Sigmoid colon (tissue), 7 donors: ENCODE measurements at places on chromosomes 6 and 20. TPM values are rescaled to one million over a fixed set of nuclear protein-coding genes. Genes with fewer than 3 reads are reported as not detected.

DNA sequence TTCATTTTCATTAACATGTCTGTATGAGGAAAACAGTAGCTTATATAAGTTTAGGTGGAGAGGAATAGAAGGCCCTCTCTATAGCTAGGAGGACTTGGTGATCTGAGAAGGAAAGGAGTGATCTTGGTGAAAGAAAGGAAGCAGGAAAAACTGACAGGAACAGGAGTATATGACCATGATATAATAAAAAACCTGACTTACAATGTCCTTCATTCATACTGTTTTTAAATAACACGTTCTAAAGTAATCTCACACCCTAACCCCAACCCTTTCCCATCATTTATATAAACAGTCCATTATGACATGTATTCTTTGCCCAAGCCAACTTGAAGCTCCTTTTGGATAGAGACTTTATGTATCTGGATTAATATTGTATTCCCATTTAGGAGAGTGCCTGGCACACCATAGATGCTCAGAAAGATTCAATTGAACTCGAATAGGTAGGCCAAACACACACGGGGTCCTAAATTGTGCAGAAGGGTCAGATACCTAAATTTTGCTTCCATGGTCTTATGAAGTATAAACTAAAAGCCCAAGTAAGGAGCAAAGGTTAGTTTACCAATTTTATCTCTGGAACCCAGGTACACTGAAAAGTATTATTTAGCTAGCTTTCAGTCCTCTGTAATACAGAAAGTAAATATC is 75.9 kb downstream of the OR2B2 start:
- DNase-seq, result no peak

DNA sequence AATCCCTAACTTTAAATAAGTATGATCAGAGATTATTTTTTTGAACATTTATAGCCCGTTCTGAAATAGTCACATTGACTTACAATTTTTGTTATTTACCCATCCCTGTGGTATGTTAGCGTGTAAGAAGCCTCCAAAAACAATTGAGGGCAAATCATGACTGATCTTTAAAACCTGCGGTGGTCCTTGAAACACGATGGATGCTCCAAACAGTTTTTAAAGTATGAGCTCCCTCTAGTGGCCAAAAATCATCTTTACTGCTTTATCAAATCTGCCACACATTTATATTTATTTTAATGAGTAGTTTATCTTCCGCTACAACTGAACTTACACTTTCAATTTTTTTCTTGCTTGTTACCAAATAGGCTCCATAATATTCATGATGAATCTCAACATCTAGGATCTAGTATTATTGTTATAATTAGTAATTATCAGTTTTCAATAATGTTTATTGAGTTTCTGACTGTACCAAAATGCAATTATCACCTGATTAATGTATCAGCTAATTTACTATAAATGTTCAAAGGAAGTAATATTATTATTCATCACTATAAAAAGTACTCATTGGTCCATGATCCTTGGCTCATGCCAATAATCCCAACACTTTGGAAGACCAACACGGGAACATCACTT is 52.2 kb downstream of the MARCKS start:
- DNase-seq, result no peak

GRCh38 chr20:20793591-20793990 is 81.1 kb upstream of the RALGAPA2 start:
- DNase-seq, result no peak

- DNase-seq, result peak; percentile 25
These were observed 70.0 kb upstream of the TOP1 start for GRCh38 chr20:40958598-40958997.

GRCh38 chr20:53186635-53187034 is 214.5 kb downstream of the TSHZ2 start:
- no peak for DNase-seq

DNA sequence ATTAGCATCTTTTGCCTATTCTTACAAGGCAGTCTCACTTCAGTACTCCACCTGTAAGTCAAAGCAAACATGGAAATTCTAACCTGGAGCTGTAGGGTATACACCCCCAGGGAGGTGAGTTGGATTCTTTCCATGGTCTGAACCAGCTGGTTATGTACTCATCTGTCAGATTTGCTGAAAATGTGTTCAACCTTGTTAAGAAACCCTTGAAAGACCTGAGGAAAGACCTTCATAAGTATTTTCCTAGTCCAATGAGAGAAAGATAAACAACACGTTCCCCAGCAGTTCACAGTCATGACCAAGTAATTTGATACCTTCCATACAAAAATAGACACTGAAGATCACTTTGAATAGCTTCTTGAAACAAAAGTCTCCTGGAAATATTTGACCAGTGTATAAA is 42.5 kb downstream of the ID4 start:
- DNase-seq, result no peak

- DNase-seq, result peak; percentile 22
These were observed 73.3 kb upstream of the TOP1 start for GRCh38 chr20:40955326-40955725.

- no peak for DNase-seq
These were observed 838 bp upstream of the POM121L2 start for GRCh38 chr6:27312950-27313271.

DNA sequence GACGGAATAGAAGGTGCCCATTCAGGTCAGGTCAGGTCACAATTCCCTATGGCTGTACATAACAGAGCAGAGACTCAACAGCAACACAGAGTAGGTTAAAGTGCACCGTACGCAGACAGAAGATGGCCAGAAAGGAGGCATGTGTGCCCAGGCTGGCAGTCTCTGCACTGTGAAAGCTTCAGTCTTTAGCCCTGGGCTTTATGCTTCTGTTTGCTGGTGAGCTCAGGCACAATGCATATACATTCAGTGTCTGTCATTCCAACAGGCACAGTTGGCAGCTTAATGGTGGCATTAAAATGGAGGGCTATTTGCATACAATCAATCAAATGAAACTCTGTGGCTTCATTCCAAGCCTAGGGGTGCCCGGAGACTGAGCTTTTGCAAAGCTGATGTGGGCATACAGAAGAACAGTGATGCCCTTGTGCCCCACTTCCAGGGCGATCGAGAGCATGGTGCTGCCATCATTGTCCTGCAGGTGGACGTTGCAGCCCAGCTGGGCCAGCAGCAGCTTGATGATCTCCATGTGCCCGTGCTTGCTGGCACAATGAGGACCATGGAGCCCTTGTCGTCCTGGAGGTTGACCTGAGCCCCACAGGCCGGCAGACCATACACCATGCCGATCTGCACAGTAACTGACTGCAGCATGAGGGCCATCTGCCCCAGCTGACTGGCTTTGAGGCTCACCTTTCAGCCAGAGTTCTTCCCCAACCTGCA is 22.4 kb downstream of the TRMT6 start:
- DNase-seq, result no peak

- no peak for DNase-seq
These were observed 403.8 kb upstream of the SOX4 start for GRCh38 chr6:21189759-21190158.

- no peak for DNase-seq
These were observed 391.8 kb downstream of the SAMD5 start for GRCh38 chr6:147900247-147900830.

DNA sequence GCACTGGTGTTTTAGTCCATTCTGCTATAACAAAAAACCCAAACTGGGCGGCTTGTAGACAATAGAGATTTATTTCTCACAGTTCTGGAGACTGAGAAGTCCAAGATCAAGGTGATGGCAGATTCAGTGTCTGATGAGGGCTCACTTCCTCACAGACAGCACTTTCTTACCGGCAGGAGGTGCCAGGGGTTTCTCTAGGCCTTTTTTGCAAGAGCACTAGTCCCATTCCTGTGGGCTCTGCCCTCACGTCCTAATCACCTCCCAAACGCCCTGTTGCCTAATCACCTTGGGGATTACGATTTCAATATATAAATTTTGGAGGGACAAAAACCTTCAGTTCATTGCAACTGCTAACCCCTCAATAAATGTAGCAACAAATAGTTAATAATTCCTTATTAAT is 140.0 kb upstream of the SGK1 start:
- no peak for DNase-seq

GRCh38 chr20:41783423-41784208 is 165.4 kb upstream of the CHD6 start:
- no peak for DNase-seq

Gene RIPK1
- polyA plus RNA-seq, result 20.7 TPM

Gene PRRC2A
- 28.8 TPM for polyA plus RNA-seq

Gene DDX43
- 0.73 TPM for polyA plus RNA-seq

Gene MRAP2
- polyA plus RNA-seq, result 7.4 TPM

Gene ELOVL4
- polyA plus RNA-seq, result 0.23 TPM

Gene FKBP1C
- 3.0 TPM for polyA plus RNA-seq

Gene MUCL3
- polyA plus RNA-seq, result not detected

Gene NINL
- 2.4 TPM for polyA plus RNA-seq
